AG09319 (cell line): ENCODE measurements at places on chromosomes 7 and 10.

DNA sequence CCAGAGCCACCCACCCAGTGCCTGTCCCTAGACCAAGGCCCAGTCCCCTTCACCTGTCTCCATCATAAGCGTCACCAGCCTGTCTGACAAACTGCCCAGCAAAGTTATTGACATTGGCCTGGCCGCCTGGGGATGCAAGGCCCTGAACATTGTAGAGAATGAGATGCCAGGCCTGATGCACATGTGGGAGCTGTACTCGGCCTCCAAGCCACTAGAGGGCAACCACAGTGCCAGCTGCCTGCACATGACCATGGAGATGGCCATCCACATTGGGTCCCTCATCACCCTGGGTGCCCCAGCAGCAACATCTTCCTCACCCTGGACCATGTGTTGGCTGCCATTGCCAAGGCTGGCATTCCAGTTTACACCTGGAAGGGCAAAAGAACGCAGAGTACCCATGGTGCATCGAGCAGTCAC, 63.7 kb upstream of the ANTXRL start:
- DNase-seq: no peak

DNA sequence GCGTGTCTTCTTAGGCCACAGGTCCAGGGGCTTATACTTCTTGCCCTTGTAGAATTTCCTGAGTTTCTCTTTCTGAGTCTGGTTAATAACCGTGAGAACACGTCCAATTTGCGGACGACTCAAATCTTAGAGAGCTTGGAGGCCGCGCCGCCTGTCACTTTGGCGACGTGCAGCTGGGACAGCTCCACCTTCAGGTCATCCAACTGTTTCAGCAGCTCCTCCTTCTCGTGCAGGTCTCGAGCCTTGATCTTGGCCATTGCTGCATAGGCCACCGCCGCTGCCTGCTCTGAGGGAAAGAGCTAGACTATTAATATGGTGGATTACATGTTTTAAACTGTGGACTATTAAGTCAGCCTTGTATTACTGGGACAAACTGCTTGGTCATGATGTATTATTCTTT, 26.9 kb downstream of the EVX1 start:
- DNase-seq: no peak

GRCh38 chr10:19847321-19847720, 31.1 kb downstream of the PLXDC2 start:
- DNase-seq: no peak

GRCh38 chr7:75694638-75695399, 43.9 kb downstream of the HIP1 start:
- no peak for DNase-seq

DNA sequence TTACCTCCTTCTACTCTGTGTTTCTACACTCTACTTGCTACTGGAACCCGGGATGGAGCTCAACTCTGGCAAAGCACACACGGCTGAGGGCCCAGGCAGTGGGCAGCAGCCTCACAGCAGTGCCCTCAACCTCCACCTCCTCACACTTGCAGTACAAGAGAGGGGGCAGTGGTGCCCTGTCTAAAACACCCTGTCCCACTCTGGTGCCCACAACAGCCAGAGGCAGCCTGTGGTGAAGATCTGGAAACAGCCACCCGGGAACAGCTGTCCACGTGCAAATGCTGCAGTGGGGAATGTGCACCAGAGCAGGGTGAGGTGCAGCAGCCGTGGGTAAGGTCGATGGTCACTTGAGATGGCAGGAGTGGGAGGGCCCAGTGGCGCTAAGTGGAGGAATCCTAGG, 13.7 kb downstream of the MAT1A start:
- no peak for DNase-seq

GRCh38 chr7:27793780-27794179, 53.8 kb downstream of the TAX1BP1 start:
- DNase-seq: no peak

DNA sequence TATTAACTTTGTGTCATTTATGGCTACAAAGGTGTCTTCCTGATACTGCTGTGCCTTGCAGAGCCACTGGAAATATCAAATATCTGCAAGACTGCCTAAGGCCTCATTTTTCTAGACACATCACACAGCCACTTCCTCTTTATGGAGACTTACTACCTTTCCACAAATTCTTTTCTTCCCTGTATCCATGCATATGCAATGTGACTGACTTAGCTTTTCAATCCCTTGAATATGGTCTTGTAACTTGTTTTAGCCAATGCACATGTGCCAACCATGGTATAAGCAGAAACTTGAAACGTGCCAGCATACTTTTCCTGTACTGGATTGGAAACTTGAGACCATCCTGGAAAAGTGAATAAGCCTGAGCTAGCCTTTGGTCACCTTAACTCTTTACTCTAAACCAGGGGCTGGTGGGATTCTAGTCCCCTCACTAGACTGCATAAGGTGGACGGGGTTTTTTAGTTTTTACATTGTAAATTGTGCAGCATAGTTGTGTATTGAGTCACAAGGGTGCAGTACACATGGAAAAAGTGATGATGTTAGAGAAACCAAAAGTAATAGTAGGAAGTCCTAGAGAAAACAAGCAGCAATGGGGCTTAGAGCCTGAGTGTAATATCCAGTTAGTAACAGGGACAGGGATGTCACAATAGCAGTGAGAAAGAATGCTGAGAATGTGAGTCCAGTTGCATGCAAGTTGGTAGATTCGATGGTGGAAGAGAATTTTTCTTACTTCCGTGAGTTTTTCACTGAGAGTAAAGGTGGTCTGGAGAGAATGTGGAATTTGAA, 879.5 kb downstream of the SORCS1 start:
- DNase-seq: no peak

DNA sequence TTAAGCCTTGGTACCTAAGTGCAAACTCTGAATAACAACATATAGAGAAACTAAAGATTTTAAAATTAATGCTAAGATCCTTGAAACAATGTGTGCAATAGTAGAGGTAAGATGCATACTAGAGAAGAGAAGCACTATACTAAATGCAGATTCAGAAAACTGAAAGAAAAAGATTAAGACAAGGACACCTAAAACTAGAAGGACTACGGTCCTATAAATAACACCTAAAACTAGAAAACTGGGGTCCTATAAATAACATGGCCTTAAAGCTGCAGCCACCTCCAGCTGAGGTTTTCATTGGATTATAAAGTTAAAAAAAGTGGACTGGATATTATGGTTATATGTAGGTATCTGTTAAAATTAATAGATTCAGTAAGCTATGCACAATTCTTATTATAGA, 320.9 kb downstream of the IPMK start:
- DNase-seq: no peak

DNA sequence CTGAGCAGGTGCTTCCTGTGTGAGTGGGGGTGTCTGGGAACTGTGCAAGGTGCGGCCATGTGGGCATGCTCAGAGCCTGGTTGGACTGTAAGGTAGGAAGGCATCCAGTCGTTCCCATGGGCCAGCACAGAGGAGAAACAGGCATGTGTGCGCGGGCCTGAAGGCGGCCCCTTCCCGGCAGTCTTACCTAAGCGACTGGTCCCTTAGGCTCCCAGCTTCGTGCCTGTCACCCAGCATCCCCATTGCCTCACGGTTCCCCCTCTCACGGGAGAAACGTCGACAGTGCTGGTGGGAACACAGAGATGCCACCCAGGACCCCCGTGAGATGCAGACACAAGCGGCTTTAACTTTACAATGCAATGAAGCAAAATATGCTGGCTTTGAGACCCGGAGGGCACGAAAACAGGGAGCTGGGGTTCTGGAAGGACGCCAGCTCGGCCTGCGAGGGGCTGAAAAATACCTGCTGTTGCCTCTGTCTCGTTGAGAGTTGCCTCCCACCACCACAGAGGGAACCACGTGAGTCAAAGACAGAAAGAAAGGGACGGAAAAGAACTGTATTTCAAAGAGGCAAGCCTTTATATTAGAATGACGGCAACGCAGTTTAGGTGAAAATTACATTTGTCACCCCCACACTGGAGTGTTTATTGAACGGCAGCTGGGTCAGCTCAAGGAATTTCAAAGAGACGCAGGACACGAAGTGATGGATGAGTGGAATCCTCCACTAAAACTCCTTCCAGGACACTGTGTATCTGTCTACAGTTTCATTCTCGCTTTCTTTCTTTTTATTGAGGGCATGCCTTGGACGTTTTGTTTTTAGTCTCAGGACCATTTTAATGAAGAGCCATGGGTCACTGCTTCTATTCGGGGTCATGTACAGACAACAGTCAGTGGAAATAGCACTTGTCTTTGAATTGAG, 128.4 kb downstream of the DNAJB6 start:
- no peak for DNase-seq

DNA sequence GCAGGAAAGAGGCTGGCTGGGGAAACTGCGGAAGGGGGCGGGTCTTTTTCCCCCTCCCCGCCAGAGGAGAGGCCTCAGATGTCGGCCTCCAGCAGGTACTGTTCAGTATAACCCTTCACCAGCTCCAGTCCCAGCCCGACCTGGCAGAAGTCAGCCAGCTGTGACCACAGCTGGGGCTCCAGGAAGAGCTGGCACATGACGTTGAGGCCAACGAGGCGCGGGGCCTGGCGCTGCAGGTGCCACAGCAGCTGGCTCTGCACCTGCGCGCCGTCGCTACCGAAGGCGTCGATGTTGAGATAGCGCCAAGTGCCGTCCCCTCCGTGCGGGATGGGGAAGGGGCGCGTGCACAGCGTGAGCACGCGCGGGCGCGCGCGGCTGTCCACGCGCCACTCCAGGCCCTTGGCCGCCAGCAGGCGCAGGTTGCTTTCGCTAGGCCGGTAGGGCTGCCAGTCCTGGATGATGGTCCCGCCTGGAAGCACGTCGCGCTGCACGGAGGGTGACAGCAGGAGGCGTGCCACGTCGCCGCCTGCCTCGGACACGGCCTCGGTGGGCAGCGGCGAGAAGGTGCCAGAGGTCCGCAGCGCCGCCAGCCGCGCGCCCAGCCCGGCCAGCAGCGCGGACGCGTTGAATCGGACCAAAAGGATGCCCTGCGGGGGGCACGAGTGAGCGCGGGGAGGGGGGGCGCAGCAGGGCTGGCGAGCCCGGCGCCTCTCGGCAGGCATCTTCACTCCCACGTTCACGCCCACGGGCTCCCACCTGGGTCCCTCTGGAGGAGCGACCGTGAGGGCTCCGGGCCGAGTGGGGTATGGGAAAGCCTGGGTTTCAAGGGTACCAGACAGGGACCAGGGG, 6.9 kb upstream of the VGF start:
- DNase-seq: no peak
